ENCODE measurements at places on chromosomes 7 and 10. TPM values are rescaled to one million over a fixed set of nuclear protein-coding genes. Genes with fewer than 3 reads are reported as not detected.

Gene NPFFR1
- not detected for total RNA-seq

Gene TSPAN15
- 1.2 TPM for total RNA-seq

Gene ITGA8
- total RNA-seq: not detected

Gene SLC37A3
- 51.5 TPM for total RNA-seq

Gene CDCA7L
- total RNA-seq: 14.4 TPM

Gene SHTN1
- not detected for total RNA-seq

Gene KCP
- 1.1 TPM for total RNA-seq

Gene TMEM270
- not detected for total RNA-seq

Gene MAGI2
- total RNA-seq: 0.08 TPM

Gene FFAR4
- not detected for total RNA-seq

Gene ACBD7
- 0.90 TPM for total RNA-seq

Gene GPR85
- not detected for total RNA-seq

Gene PCLO
- not detected for total RNA-seq

DNA sequence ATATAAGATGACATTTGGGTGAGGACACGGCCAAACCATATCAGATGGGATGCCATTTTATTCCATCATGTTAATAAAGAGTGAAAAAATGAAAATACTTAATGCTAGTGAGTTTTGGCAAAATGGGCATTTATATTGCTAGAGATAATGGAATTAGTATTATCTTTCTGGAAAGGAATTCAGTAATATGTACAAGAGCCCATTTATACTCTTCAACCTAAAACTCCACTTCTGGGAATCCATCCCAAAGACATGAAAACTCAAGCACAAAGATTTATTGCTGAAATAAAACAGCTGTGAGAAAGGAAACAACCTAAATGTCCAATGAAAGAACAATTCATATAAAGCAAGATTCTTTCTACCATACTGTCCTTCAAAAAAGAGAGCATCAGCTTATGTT lies 96.0 kb upstream of the TMEM168 start:
- no peak for DNase-seq

DNA sequence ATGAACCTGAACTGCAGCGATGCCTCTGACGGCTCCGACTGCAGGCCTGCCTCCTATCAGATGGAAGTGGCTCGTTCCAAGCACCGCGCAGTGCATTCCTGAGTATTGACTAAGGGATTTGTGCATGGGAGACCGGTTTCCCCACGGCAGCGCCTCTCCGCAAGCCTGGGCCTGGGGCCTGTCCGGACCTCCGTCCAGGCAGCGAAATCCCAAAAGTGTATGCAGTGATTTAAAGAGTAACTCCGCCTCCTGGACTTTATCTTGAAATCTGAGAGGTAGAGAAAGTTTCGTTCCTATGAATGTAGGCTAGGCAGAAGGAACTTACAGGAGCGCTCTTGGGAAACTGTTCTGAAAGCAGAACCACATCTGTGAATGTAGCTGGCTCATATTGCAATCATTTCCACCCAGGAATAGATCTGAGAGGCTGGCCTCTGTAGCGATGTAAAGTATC lies 106.2 kb upstream of the CELF2 start:
- no peak for DNase-seq

DNA sequence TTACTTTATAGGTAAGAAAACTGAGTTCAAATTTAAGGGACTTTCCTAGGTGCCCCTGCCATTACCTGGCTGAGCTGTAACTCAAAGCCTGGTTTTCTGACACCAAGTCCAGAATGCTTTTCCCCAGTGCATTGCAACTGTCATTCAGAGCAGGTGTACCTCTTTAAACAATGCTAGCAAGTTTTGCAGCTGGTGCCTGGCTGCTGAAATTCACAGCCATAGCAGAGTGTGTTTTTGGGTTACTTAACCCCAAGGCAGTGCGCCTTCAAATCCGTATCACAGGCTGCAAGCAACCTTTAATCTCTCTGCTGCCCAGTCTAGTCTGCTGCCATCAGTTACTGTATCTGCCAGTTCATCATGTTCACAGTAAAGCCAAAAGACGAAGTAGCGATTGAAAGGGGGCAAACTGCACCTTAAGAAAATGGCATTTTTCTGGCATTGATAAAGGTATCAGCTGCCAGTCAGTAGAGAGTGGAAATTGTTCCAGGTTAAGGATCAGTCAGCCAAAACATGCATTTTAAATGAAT lies 265.4 kb downstream of the CSTF2T start:
- no peak for DNase-seq

GRCh38 chr10:8100366-8100765 lies 45.9 kb downstream of the GATA3 start:
- DNase-seq: no peak

- DNase-seq: no peak
These were observed 714 bp upstream of the KCND2 start for GRCh38 chr7:120272261-120272660.

- DNase-seq: no peak
These were observed 478.5 kb downstream of the RPS24 start for GRCh38 chr10:78512205-78512550.

DNA sequence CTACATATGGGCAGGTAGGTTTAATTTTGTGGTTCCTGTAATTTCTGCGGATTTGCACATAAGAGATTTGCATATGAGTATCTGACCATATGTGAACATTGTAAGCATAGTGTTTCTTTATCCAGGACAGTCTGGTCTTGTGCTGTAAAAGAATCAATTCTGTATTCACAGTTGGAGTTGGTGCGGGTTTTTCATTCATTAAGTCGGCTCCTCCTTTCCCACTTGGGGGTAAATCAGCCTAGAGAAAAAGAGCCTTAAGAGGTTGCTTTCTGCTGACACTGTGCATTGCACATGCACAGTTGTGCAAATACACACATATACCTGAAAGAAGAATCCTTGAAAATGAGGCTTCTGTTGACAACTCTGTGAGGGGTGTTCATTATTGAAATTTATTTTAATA lies 6.1 kb upstream of the CYP26C1 start:
- DNase-seq: no peak

DNA sequence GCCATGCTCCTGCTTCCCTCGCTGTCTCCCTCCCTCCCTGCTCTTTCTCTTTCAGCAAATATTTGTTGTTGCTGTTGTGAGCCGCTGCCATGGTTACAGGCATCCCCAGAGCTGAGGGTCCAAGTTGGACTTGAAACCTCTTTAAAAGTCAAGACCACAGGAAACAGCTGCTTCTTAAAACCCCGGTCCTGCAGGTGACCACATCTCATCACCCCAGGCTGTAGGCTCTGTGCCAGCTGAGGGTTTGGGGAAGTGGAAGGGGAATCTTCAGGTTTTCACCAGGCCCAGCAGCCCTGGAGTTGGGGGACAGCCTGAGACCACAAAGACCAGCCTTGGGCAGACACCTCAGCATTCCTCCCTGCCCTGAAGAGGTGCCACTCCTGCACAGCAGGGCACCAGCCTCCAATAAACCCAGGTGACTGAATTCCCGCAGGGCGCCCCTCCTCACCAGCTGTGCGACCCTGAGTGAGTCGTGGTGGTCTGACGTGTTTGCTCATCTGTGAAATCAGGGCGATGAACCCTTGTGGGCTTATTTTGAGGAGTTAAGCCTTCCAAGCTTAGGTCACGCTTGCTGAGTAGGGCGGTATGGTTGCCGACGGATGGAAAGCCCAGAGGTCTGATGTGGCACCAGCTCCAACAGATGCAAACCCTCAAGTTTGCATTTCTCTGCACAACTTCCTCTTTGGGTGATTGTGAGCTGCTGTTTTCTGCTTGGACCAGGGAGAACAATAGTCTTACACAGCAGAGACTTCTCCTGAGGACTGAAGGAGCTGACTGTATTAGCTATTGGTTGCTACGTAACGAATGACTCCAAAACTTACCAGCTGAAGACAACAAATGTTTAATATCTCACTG lies 24.8 kb downstream of the NPTX2 start:
- DNase-seq: no peak

DNA sequence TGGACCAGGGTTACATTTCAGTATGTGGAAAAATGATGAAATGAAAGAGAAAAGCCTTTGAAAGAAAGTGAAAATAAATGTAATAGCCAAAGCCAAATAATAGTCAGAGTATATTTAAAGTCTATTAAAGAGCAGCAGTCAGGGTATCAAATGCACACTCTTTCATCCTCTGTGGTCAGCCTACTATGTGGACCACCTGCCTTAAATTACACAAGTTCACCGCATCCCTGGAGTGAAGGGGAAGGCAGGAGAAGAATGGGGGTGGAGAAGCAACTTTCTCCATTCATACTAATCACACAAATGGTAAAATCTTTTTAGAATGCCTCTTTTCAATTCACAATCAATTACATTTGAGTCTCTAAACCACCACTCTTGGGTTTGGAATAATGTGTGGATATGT lies 16.0 kb downstream of the TWIST1 start:
- DNase-seq: no peak

DNA sequence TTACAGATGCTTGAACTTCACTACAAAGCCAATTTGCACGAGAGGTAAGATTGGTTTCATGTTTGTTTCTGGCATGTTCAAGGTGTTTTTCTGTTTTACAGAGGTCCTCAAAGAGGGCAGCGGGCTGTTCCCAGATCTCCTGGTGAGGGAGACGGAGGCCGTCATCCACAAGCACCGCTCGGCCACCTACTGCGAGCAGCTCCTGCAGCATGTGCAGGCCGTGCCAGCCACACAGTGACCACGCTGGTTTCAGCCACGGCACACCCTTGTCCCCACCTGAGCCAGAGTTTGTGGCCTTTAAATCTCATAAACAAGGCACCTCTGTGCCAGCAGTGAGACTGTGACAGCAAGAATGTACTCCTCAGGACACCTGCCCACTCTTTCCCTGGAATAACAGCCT lies 46.9 kb upstream of the SUN1 start:
- no peak for DNase-seq

DNA sequence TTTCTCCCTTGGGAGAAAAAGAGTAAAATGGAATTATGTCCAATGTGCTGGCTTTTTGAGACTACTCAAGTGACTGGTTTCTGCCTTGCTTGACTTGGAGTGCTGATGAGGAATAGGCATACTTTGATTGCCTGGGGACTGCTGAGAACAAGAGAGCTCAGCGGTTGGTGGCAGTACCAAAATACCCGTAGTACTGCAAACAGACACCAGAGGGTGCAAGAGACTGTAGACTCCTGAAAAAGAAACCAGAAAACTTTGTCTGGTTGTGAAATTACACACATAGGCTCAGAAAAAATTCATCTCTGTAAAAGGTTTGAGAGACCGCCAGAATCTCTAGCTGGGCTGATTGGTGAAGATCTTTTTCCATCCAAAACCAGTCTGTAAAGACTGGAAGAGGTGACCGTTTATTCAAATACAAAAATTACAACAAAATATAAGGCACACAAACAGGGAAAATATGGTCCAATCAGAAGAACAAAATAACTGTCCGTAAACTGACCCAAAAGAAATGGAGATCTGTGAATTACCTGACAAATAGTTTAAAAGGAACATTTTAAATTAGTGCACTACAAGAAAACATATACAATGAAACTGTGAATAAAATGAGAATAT lies 18.5 kb downstream of the BICC1 start:
- DNase-seq: no peak

- no peak for DNase-seq
These were observed 62.0 kb upstream of the NRBF2 start for GRCh38 chr10:63071145-63071544.

DNA sequence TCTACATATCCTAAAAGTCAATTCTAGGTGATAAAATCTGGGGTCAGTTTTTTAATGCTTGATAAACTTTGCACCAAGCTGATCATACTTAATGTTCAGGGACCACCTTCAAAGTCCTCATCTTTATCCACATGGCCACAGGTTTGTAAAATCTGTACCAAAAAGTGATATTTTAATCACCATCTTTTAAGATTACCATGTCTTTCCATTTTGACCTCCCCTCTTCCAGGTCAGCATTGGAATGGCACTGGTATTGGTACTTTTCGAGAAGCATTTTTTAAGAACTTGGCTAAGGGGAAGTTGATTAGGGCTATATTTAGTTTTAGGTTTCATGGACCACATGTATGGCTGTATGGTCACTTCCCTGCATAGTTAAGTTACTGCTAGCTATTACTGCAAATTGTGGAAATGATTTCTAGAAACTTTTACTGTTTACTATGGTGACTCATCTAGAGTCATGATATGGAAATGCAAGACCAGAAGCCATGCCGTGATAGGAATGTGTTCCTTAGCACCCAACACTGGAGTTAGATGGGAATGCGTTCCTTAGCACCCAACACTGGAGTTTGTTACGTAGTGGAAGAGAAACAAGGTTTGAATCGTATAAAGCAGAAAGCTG lies 50.8 kb upstream of the ABLIM1 start:
- DNase-seq: no peak

- no peak for DNase-seq
These were observed 116.0 kb downstream of the LARP4B start for GRCh38 chr10:815338-816090.

DNA sequence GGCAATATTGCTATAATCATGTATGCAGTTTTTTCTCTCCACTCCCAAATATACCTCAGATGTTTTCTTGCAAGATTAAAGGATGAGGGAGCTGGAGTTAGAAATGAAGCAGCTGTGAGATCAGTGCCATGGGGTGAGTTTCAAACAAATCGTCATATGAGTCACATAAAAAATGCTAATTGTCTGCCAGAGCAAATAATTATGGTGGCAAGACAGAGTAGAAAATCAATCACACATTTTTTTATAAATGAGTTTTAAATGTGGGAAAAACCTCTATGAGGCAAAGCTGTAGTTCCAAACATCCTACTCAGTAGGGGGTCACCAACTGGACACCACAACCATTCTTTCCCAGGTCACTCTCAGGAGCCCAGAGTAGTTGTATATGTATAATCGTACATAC lies 55.3 kb downstream of the CH25H start:
- DNase-seq: no peak

- no peak for DNase-seq
These were observed 18.6 kb downstream of the FOXK1 start for GRCh38 chr7:4700577-4701235.

- no peak for DNase-seq
These were observed 449.6 kb downstream of the KCNMA1 start for GRCh38 chr10:77188000-77188395.

DNA sequence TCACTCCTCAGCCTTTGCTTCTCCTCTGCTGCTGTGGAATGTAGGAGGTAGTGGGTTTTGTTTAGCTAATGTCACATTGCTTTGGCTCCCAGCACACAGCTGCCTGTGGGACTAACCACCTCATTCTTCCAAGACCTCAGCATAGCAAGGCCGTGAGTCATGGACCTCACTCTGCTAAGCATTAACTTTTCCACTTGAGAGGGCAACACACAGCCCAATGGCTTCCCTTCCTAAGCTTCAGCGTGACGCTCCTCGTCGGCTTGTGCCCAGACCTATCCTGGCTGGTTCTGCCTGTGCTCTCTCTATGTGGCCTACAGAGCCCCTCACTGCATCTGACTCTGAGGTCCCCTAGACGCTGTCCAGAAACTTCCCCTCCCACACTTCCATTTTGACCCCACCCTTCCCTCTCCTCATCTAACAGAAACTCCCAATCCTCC lies 23.3 kb downstream of the MYOF start:
- DNase-seq: no peak

- no peak for DNase-seq
These were observed 5.4 kb upstream of the TNS3 start for GRCh38 chr7:47587351-47587750.

- DNase-seq: no peak
These were observed 79.6 kb downstream of the NHLRC2 start for GRCh38 chr10:113933894-113934532.
